Activated CD8-positive, alpha-beta T cell treated with anti-CD3 and anti-CD28 coated beads for 36 hours (primary cell): ENCODE measurements at places on chromosomes 12 and 14.
A peak's percentile ranks its signal among the peaks of the same experiment; 100 is the strongest.

DNA sequence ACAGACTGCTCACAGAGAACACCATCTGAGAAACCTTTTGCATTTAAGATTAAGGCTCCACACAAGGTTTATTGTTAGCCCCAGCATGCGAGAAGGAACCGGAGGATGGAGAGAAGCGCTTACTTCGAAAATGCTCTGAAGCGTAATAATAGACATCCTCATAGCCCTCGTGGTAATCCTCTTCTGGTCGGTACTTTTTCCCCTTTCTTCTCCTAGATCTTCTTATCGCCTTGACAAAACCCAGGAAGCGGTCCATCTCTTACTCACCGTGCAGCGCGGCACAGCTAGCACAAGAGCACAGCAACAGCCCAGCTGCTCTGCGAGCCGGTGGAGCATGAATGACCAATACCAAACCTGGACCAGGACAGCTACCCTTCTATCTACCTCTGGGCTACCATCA lies 125.1 kb upstream of the GRIP1 start:
- DNase-seq = no peak

- no peak for DNase-seq
Measured at GRCh38 chr12:107967170-107967569, 161.9 kb upstream of the WSCD2 start.

- peak; percentile 48 for DNase-seq
Measured at GRCh38 chr12:131499160-131499863, 211.6 kb upstream of the SFSWAP start.

- DNase-seq = peak; percentile 83
Measured at GRCh38 chr12:104219908-104220404, 4.4 kb downstream of the TXNRD1 start.

- DNase-seq = no peak
Measured at GRCh38 chr14:68084256-68084655, 264.7 kb downstream of the RAD51B start.

GRCh38 chr12:121765573-121765972 lies 27.9 kb downstream of the RHOF start:
- DNase-seq = no peak

GRCh38 chr14:93727917-93728650 lies 60.2 kb downstream of the PRIMA1 start:
- DNase-seq = no peak
